Endothelial cell of coronary artery (primary cell): ENCODE measurements at places on chromosomes 3 and 15. TPM values are rescaled to one million over a fixed set of nuclear protein-coding genes. Genes with fewer than 3 reads are reported as not detected.

GRIP2 gene
- not detected in 2 replicates for total RNA-seq

CCK gene
- not detected in 2 replicates for total RNA-seq

CCR8 gene
- not detected in 2 replicates for total RNA-seq

NLGN1 gene
- 29.4 and 32.2 TPM in 2 replicates for total RNA-seq

MUSTN1 gene
- total RNA-seq = not detected in 2 replicates

ARGFX gene
- total RNA-seq = not detected in 2 replicates

NAALADL2 gene
- 2.9 and 3.0 TPM in 2 replicates for total RNA-seq

GOLGA8T gene
- 0.09 TPM in 1 of 2 replicates, not detected in the other for total RNA-seq

MNS1 gene
- total RNA-seq = 0.28 and 0.90 TPM in 2 replicates

DUOXA2 gene
- total RNA-seq = not detected in 2 replicates

VPS18 gene
- total RNA-seq = 43.6 and 45.4 TPM in 2 replicates

TRIM42 gene
- not detected in 2 replicates for total RNA-seq
